ENCODE measurements at places on chromosomes 16 and 17.

- DNase-seq, result no peak
Measured at GRCh38 chr17:13333661-13334060, 268.1 kb downstream of the HS3ST3A1 start.

DNA sequence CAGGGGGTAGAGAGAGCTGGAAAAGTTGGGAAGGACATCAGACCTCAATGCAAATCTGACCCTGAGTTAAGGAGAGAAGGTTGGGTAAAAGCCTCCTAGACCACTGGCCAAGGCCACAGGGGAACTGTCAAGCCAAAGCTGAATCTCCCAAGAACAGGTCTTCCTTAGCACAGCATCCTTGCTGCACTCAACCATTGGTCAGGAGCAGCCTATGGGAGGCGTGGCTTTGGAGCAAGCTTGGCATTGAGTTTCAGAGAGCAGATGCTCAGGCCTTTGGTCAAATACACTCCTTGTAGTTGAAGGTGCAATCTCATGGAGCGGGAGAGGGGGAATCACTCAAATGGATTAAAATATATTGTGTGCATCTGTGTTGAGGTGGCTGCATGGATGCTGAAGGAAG is 21.8 kb downstream of the SOX9 start:
- DNase-seq, result no peak

DNA sequence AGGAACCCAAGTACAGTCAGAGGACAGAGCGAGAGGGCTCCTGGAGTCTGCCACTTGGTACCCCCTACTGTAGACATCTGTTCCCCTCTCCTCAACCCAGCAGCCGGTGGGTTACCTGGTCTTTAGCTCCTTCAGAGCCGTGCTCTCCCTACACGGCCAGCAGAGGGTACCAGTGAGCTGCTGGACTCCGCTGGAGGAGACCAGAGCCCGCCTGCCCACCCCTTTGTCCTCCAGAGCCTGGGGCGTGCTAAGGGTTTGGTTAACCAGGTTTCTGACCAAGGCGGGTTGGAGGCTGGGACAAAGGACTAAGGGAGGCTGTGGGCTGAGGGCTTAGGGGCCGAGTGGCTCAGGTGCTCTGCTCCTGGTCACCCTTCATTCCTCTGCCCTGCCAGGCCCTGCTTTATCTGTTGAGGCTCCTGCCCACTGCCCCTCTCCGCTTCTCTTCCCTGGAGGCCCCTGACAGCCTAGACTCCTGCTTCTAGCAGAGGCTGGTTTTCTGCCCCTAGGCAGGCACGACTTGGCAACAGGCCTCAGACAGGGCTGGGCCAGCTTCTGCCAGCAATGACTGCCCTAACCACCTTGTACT is 2.7 kb upstream of the HSD11B2 start:
- no peak for DNase-seq

GRCh38 chr17:64449545-64449944 is 630 bp downstream of the MILR1 start:
- DNase-seq, result no peak

DNA sequence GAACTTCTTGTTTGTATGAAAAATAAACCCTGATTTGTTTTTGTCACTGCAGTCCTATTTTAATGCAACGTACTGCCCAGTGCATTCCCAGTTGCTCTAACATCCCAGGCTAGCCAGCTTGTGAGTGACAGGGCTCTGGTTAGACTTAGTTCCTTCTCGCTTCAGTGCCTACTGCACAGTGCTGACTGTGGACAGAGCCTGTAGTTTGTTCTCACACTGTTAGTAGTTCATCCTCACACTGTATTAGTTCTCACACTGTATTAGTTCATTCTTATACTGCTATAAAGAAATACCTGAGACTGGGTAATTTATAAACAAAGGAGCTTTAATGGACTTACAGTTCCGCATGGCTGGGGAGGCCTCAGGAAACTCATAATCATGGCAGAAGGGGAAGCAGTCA is 116.6 kb upstream of the SALL1 start:
- DNase-seq, result no peak

DNA sequence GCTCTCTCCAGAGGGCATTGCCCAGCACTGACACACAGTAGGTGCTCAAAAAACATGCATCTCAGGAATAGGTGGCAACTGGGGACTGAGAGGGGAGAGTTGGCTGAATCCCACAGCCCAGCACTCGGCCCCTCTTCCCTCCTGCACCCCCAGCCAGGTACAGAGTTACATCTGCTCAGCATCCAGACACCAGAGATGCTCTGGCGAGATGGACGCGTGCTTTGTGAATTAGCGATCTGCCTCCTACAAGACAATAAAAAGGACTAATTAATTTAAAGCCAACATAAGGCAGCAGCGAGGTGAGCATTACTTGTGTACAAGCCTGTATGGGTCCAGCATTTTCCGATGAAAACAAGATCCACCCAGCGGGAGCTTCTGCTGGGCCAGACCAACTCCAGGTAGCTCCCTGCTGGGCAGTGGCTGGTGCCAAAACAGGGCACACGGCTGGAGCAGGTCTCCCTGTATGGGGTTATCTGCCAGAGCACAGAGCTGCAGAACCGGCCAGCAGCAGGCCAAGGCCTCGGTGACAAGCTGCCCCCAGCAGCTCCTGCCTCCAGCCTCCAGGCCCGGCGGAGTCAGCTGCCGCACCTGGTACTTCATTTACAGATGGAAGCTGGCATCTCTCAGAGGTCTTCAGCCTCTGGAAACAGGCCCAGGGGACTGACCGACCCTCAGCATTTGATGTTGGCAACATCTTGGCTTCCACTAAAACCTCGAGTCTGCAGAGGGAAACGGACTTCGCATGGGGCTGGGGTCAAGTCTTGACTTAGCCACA is 219.7 kb upstream of the SDK2 start:
- no peak for DNase-seq

DNA sequence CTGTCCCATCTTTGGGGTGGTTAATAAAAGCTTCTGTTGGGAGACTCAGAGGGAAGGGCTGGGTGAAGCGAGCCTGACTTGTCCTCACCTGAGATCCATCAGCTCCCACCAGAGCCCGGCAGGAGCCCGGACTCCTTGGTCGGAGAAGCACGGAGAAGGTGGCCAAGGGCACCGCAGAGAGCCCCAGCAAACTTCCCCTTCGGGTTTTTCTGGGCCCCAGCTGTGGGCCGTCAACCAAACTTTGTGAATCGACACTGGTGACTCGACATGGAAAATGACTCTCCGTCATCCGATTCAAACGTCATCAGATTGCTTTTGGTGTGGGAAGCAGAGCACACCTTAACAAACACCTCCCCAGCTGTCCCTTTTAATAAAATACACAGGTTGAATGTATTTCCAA is 21.4 kb downstream of the ENPP7 start:
- no peak for DNase-seq

DNA sequence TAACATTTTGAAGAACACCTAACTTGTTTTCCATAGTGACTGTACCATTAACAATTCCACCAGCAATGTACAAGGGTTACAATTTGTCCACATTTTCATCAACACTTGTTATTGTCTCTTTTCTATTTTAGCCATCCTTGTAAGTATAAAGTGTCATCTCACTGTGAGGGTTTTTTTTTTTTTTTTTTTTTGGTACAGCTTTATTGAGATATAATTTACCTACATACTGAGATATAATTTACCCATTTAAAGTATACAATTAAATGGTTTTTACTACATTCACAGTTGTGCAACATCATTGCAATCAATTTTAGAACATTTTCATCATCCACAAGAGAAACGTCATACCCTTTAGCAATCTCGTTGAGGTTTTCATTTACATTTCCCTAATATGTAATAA is 17.9 kb upstream of the TMIGD1 start:
- no peak for DNase-seq

DNA sequence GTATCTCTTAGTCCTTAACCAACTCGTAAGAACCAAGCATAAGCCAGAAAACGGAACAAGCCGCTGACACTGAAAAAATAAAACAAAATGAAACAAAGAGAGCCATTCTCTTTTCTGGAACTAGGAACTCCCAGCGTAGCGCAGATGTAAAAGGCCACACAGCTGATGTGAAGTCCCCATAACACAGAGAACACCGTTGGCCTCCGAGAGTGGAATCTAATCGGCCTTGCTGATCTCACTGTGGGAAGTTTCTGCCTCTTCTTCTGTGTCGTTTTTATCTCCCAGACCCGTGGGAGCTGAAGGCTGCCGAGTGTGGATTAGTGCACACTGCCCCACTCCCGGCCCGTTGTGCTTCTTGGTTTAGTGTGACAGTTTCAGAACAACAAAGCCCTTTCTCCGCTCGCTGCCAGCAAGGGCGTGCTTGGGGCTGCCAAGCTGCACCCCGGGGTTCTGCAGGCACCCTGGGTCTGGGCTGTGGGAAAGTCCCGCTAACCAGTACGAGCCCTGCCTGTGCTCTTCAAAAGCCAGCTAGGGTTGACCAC is 21.7 kb downstream of the TTYH2 start:
- DNase-seq, result no peak

DNA sequence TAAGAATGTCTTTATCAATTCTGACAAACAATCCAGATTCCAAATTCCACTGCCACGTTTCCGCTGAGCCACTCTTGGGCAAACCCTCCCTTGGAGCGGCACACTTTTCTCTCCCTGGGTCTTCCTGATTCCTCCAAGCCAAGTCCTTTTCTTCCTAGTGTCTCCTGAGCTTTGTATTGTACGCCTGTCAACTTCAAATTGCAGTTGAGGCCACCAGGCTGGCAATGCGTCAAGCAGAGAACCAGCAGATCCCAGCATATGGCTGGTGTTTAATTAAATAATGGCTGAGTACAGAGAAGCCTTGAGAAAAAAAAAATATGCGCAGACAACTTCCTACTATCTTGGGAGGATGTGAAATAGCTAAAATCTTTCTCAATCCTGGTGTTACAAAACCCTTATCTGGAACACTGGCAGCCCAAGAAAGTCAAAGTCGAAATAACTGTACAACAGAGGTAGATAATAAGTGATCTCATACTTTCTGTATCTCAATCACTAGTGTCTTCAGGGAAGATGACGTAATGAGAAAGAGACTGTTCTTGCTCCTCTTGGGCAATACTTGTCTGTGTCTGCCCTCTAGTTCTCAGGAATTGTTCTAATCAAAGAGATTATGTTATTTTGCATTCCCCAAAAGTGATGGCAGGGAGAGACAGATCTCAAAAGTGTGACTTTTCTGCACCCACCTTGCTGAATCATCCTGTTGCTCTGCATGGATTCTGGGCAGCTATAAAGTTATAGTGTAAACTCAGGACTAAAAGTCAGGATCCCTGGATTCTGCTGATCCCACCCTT is 15.0 kb downstream of the SMIM36 start:
- no peak for DNase-seq

DNA sequence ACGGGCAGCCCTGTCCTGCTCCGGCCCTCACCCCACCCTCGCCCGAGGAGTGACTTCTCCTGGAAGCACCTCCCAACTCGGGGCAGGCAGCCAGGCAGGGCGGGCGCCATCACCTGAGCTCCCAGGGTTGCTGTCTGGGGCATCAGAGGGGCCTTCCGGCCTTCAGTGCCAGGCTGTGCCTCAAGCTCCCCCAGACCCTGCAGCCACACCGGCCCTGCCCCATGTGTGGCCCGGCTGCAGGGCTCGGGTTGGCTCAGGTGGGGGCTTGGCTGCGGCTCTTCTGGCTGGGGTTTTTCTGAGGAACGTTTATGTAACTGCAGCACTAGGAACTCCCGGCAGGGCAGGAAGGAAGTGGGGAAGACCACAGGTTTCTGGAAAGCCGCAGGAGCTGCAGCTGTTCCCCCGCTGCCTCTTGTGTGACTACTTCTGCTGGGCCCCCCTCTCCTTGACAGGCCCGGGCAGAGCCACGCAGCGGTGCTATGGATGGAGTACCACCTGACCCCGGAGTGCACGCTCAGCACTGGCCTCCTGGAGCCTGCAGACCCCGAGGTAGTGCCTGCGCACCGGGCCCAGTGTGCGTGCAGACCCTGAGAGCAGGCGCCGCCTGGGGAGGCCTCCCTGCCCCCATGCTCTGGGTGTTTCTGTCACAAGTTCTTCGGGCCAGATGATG is 45.6 kb downstream of the PRMT7 start:
- no peak for DNase-seq

- no peak for DNase-seq
Measured at GRCh38 chr17:78592991-78593329, 15.8 kb upstream of the DNAH17 start.

- DNase-seq, result no peak
Measured at GRCh38 chr17:40303708-40304551, 5.0 kb upstream of the RARA start.

DNA sequence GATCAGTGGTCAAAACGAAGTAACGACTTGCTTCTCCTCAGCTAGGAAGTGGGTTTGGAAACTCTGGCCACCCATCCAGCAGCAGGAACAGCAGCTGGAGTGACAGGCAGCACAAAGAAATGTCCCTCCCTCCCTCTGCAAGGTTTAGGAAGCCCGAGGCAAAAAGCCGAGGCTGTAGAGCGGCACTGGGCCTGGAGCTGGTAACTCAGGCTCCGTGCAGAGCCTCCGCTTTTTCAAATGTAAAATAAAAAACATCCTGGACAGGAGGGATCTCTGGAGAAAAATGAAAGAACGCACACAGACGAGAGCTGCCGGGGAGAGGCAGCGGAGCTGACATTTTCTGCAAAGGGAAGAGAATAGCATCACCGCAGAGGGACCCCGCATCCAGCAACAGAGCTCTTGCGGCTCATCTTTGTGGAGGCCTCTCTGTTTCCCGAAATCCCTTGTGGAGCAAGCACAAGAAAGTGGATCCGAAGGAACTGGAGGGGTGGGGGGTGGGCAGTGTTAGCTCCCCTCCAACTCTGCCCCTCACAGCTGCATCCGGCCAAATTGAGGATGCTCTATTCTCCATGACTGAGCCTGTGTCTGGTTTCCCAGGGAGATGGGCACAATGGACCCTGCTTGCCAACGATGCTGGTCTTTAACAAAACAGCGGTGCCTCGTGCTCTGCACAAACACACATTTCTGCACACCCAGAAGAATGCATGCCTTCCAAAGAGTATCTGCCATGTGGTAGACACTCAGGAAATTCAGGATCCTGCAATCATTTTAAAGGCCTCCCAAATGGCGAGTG is 335.5 kb upstream of the ZFHX3 start:
- DNase-seq, result no peak

DNA sequence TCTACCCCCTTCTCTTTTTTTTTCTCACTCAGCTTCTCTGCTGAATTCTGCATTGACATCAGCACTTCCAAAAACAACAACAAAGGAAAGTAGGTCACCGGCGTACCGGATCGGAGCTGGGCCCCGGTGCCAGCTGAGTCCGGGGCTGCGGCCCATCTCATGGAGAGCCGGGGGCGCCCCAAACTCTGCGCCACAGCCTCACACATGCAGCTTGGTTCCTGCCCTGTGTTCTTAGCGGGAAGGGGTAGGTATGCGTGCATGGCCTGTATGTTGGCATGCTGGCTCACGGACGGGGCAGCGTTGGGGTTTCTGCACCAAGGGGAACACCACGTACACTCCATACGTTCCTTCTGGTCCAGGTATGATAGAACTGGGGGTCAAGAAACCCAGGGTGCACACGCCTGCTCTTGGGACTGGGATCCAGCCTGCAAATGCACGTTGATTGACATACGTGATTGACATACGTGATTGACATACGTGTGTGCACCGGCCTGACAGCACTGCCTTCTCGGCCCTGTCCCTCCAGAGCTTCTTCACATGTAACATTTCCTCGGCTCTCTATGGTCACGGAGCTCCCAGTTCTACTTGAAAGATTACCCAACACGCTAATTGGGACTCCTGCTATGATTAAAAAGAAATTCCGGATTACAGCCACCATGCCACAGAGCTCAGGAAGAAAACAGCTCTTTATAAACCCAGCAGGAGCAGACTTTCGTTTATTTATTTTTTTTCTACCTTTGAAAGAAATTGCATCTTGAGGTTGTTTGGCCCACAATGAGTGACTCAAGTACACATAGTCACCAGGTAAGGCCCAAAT is 88.7 kb downstream of the RPA1 start:
- DNase-seq, result no peak
